ENCODE measurements at places on chromosomes 1 and 21.

GRCh38 chr1:226991920-226992319, 51.8 kb downstream of the COQ8A start:
- DNase-seq: no peak

- DNase-seq: peak; percentile 26
Observed at GRCh38 chr1:236144446-236145150, 2.3 kb downstream of the GPR137B start.

- DNase-seq: peak; percentile 71
Observed at GRCh38 chr1:236016782-236017400, 48.0 kb downstream of the NID1 start.

GRCh38 chr1:80274256-80274655, 1267.7 kb upstream of the ADGRL4 start:
- DNase-seq: no peak

DNA sequence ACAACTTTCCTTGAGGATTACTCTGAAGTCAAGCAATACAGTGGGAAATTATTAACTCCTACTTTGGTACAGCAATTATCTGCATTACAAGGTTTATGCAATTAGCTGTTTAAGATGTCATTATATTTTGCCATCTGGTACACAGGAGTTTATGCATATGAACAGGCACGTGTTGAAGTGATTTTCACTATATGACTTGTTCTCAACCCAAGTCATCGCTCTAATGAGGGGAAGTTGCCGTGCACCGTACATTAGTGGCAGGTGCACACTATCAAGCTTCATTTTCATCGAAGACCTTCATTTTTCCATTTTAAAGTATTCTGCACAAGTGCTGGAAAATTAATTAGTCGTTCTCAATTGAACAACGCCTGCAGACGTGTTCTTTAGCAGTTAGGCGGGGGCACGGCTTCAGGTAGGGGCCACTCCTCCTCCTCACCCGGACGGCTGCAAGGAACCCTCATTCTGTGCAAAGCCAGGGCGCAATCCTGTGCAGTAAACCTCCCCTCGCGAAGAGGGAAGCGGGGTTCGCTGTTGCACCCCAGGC, 39.8 kb upstream of the NFIA start:
- no peak for DNase-seq

- DNase-seq: no peak
Observed at GRCh38 chr1:6757719-6758435, 27.4 kb upstream of the CAMTA1 start.

DNA sequence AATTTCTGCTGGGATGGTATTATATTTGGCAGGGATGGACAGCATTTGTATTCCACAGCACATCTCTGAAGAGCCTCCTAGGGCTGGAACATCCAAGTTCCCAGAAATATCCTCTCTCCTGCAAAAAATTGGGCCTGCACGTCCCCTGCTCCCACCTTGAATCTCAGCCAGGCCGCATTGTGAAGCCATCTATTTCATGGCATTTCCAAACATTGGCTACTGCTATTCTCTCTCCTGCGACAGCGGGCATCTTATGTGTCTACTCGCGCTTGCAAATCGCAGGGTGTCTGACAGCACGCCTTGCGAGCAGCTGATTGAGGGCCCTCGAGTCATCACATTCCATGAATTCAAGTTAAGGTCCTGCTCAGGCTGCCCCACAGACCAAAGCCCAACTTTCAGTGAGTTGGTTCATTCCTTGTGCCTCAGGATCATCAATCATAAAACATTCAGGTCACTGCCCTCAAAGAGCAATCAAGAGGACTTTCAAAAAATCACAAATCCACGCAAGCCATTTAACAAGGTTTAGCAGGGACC, 15.8 kb downstream of the RGS8 start:
- DNase-seq: no peak

GRCh38 chr1:24022581-24023361, 42.6 kb upstream of the SRSF10 start:
- DNase-seq: peak; percentile 85

- no peak for DNase-seq
Observed at GRCh38 chr1:11645270-11645669, 9.0 kb downstream of the FBXO2 start.

DNA sequence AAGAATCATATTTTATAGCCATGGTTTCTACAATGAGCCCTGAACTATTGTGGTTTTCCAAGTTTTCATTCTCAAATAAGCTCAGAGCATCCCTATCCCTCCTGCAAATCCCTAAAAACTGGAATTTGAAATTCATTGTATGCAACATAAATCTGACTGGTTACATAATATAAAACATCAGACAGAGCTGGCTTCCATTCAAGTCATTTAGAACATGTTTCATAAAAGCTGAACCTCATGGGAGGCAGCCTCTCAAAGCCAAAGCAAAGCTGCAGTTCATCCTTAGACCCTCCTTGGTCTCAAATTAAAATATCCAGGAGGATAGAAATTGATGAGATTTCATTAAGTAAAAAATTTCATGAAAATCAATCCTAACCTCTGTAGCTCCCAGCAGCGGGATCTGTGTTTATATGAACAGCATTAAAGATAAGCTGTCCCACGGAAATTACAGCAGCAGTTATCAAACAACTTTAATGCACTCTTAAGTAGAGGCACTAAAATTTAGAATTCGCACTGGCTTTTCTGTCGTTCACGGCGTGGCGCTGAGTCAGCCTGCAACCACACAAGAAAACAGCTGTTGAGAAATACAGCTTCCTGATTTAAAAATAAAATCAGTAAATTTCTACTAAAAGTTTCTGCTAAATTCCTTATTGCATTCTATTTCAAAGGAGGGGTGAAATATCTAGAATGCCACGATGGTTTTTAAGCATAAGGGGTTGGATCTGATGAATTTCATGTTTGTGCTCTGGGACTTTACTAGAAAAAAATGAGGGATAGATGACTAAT, 99.9 kb upstream of the TIAM1 start:
- DNase-seq: peak; percentile 57

GRCh38 chr1:181562395-181562794, 79.1 kb downstream of the CACNA1E start:
- no peak for DNase-seq

- peak; percentile 5 for DNase-seq
Observed at GRCh38 chr1:27993241-27993640, 33.5 kb downstream of the XKR8 start.

DNA sequence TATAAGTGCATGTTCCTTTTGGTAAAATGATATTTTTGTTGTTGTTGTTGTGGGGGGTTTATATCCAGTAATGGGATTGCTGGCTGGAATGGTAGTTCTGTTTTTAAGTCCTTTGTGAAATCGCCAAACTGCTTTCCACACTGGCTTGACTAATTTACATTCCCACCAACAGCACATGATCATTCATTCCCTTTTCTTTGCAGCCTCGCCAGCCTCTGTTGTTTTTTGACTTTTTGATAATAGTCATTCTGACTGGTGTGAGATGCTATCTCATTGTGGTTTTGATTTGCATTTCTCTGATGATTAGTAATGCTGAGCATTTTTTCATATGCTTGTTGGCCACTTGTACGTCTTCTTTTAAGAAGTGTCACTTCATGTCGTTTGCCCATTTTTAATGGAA, 188.5 kb upstream of the CHRM3 start:
- DNase-seq: no peak

- DNase-seq: no peak
Observed at GRCh38 chr1:229196404-229197264, 74.3 kb upstream of the RAB4A start.

GRCh38 chr21:34582506-34583150, 32.3 kb downstream of the RCAN1 start:
- DNase-seq: peak; percentile 81

DNA sequence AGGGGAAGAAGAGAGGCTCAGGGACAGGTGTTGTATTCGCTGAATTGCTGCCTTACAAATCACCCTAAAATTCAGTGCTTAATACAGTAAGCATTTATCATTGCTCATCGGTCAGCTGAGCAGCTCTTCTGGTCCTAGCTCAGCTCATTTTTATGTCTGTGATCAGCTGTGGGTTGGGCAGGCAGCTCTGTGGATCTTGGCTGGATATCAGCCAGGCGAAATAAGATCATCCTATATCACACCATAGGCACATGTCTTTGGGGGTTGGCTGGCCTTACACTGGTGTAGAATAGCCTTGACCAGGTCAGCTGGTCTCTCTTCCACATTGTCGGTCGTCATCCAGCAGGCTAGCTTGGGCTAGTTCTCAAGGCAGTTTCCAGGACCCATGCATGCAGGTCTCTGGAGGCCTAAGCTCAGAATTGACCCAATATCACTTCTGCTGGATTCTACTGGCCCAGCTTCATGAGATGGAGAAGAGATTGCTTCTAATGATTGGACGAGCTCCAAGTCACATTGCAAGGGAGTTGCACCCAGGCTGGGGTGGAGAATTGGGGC, 448.6 kb downstream of the KIF26B start:
- DNase-seq: peak; percentile 88

DNA sequence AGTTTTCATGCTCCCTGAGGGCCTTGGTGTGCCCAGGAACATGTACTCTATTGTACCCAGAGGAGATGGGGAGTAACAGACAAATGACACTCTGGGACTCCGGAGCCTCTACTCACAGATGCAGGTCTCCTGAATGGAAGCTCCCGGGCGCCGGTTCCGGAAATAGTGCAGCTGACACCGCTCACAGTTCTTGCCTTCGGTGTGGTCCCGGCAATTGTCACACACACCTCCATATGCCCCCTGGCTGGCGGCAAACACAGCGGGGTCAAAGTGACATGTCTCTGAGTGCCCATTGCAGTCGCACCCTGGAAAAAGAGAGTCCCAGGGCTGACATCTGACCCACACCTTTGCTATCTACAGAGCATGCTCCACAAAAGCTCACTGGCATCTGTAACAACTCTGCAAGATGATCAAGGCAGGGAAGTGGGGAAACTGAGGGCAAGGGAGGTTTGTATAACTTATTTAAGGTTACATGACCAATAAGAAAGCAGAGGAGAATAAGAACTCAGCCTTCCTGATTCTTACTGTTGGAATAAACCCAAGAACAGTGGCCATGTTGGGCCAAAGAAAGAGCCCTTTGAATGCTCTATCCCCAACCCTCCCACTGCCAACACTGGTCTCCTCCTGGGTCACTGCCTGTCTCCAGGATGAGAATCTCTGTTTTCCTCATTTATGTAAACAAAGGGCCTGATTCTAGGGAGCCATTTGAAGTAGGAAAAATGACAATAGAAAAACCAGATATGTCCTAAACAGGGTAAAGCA, 22.4 kb downstream of the LAMB3 start:
- DNase-seq: no peak

- no peak for DNase-seq
Observed at GRCh38 chr1:10633416-10633815, 158.7 kb downstream of the PEX14 start.

GRCh38 chr1:153677718-153678518, 570 bp upstream of the NPR1 start:
- peak; percentile 69 for DNase-seq

GRCh38 chr1:183730107-183730724, 74.7 kb upstream of the RGL1 start:
- no peak for DNase-seq

GRCh38 chr21:44932408-44933181, 7.2 kb upstream of the SLX9 start:
- peak; percentile 34 for DNase-seq

- DNase-seq: no peak
Observed at GRCh38 chr1:83704350-83704749, 294.6 kb downstream of the TTLL7 start.

DNA sequence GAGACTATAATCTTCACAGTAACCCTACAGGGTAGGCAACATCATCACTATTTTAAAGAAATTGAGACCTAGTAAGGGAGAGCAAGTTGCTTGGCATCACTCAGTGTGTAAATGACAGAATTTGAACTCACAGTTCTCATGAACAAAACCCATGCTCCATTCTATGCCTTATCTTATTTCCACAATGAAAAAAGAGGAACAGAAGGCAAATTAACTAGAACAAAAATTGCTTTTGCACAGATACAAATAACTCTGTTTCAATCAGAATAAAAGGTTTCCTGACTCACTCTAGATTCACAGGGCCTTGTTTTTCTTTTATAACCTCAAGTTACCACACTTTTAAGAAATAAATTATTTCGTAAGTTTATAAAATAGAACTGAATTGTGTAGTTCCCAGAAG, 90.1 kb downstream of the UCHL5 start:
- DNase-seq: no peak

DNA sequence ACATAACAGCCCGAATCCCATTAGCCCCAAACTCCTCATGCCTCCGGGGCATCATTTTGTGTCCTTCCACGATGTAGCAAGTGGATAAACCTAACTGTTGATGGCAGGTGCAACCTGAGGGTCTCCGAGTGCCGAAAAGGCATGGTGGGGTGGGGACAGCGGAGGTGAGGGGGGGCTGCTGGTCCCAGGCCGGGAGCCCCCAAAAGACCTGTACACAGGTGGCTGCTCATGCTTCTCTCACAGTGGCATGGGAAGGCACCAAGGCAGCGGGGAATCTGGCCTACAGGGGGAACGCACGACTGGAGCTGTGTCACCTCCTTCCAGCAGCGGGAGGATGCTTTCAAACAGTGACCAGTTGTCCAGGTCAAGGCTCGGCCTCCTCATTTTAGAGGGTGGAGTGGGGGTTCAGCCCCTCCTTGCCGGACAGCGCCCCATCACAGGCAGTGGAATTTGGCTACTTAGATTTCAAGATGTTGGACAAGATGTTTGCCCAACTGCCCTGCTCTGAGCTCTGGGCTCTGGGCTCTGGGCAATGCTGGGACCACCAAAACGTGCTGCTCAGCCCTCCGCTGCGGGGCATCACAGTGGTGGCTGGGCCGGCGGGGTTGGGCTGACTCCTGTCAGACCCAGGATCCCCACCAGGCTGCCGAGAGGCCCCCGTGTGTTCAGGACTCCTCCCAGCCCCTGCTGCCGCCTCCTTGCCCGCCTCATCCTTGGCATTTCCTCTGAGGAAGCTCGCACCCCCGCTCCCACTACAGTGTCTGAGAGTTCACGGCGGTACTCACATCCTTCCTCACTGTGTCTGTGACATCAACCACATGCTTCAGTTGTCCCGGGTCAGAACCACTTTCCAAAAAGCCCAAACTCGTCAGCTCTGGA, 7.6 kb downstream of the DNMT3L start:
- DNase-seq: no peak

GRCh38 chr1:159838715-159839114, 12.0 kb downstream of the SLAMF8 start:
- no peak for DNase-seq

DNA sequence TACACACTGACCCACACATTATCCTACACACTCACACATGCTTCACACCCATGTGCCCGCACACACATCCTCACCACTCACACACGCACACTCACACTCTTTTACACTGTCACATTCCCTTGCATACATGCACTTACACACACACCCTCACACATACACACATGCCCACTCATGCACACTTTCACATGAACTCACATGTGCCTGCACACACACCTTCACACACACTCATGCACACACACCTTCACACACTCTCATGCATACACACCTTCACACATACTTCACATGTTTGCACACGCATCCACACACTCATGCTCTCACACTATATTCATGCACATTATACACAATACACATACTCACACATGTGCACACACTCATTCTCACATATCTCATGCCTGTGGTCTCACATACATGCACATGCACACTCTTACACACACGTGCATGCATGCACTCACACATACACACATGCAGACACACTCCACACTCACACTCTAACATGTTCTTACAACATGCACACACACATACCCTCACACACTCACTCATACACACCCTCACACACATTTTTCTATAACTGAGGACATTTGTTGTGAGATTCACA, 42.3 kb downstream of the RXRG start:
- DNase-seq: no peak

GRCh38 chr1:908661-909060, 15.1 kb upstream of the SAMD11 start:
- no peak for DNase-seq

GRCh38 chr1:223180731-223181321, 37.8 kb upstream of the TLR5 start:
- DNase-seq: no peak

- DNase-seq: no peak
Observed at GRCh38 chr21:46347791-46348381, 23.9 kb downstream of the PCNT start.
